Right atrium auricular region (tissue), 2 donors: ENCODE measurements at places on chromosomes 16 and 17. TPM values are rescaled to one million over a fixed set of nuclear protein-coding genes. Genes with fewer than 3 reads are reported as not detected.

Gene DYNLRB2
- total RNA-seq = not detected

Gene PTGES3L
- total RNA-seq = 29.6 TPM

Gene TPSAB1
- 8.9 TPM for total RNA-seq

Gene TRIM72
- total RNA-seq = 0.11 TPM

Gene NPIPA8
- not detected for total RNA-seq

Gene MAP1LC3B
- 57.5 TPM for total RNA-seq

Gene RCVRN
- total RNA-seq = 0.37 TPM

Gene PIPOX
- 0.37 TPM for total RNA-seq

Gene SOX15
- 5.6 TPM for total RNA-seq

Gene KCNH4
- total RNA-seq = 0.15 TPM

Gene CENPT
- 19.1 TPM for total RNA-seq

Gene TNP2
- not detected for total RNA-seq

Gene KCNJ12
- 12.0 TPM for total RNA-seq

Gene FOXC2
- 2.6 TPM for total RNA-seq

Gene NOXO1
- not detected for total RNA-seq

Gene TBC1D3I
- not detected for total RNA-seq

Gene SCGB1C2
- not detected for total RNA-seq

Gene EXOC3L1
- total RNA-seq = 2.2 TPM

Gene GP1BA
- not detected for total RNA-seq

Gene PRPSAP1
- total RNA-seq = 34.0 TPM

Gene NOMO2
- 223 TPM for total RNA-seq

Gene TEX19
- not detected for total RNA-seq

Gene CRAMP1
- total RNA-seq = 9.7 TPM

Gene CDH3
- total RNA-seq = 3.5 TPM

Gene PLXDC1
- 4.6 TPM for total RNA-seq
